ENCODE measurements at places on chromosomes 16 and 17. TPM values are rescaled to one million over a fixed set of nuclear protein-coding genes. Genes with fewer than 3 reads are reported as not detected.

Gene CD7
- 0.14 TPM for polyA plus RNA-seq

Gene PRAC2
- polyA plus RNA-seq: not detected

DNA sequence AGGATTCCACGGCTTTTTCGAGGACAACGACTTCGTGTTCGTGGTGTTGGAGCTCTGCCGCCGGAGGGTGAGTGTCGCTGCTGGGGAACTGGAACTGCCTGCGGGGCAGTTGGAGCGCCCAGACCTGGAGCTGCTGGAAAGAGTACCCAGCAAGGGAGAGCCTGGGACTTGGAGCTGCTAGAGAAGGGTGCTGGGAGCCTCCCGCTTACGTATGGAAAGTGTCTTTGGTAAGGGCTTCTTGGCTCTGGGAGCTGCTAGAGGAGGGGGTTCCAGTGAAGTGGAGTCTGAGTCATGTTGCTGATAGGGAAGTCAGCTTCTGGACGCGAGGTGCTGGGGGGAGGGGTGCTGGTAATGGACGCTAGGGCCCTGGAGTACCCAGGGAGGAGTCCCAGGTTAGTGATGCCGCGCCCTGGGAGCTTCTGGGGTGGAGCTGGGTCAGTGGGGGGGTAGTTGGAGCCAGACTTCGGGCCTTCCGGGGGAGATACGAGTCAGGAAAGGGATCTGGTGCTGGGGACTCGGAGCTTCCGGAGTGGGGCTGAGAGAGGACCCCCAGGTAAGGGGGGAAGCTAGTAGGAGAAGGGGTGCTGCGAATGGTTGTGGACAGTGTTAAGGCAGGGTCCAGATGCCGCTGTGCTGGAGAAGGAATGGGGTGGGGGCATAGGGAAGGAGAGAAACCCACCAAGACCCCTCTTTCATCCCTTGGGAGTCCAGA lies 741 bp downstream of the PLK1 start:
- no peak for DNase-seq

DNA sequence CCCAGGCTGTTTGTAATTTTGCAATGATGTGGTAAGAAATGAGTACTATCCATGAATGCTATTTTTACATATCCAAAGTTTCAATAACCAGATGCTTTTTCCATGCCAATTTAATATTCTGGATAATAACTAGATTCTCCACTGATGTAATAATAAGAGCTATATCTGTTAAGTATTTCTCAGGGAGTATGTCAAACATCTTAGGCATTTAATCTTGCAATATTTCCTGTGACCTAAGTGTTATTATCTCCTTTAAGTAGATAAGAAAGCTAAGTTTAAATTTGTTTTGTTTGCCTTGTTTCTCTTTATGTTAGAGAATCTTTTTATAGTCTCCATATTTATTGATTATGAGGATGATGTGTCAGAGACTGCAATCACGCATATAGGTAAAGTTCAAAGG lies 32.3 kb upstream of the HS3ST3A1 start:
- DNase-seq: no peak

All from left renal pelvis (tissue), 4 donors.